SK-MEL-5 (cell line): ENCODE measurements at places on chromosomes 11 and 22. TPM values are rescaled to one million over a fixed set of nuclear protein-coding genes. Genes with fewer than 3 reads are reported as not detected.

The OR52H1 gene
- total RNA-seq, result not detected in 2 replicates

The CRYAB gene
- 5.0 and 9.9 TPM in 2 replicates for total RNA-seq

The CABP7 gene
- 0.13 TPM in 1 of 2 replicates, not detected in the other for total RNA-seq

- DNase-seq, result no peak
These were observed 910.1 kb downstream of the TBC1D22A start for GRCh38 chr22:47672526-47672925.

DNA sequence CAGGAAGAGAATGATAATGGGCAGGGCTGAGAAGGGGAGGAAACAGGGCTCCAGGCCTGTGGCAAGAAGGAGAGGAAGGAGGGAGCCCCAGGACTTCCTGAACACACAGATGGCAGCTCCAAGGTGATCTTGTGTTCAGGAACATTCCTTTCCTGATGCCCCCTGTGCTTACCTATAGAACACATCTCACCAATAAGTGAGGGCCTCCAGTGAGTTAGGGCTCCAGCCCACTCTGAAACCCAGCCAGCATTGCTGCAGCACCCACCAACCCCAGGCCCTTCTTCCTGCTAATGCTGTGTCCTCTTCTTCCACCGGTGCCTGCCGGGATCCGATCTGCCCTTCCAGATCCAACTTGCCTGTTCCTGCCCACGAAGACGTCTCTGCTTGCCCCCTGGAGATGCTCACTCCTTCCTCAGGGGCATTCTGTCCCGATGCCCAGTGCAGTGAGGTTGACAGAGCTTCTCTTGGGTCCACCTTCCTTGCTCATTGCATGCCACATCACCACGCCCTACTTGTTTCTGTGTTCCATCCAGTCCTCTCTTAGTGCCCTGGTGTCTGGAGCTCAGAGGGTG, 17.4 kb downstream of the ANKK1 start:
- no peak for DNase-seq

DNA sequence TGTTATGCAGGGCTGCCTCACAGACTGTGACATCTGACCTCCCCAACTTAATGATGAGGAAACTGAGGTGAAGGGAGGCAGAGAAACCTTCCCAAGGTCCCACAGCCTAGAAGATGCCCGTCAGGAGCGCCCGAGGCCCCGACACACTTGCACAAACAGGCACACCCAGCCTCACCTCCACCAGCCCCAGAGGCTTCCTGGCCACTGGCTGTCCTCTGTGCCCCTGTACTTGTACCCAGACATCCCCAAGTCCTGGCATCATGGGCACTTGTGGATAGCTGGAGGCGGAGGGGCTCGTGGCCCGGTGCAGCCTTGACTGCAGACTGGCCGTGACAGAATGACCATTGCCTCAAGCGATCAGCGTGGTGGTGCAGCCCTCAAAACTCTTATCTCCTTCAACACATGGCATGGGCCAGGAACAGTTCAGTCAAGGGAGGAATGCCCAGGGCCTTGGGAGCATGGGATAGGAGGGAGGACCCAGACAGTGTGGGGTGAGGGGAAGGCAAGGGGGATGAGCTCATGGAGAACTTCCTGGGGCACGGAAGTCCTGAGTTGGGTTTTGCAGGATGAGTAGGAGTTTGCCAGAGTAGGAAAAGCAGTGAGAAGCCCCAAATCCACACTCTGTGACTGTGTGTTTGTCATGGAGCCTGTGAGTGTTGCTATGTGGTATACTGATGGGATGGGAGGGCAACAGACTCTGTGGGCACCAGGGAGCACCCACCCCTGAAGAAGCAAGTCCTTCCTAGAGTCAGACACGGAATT, 25.8 kb upstream of the PPARA start:
- no peak for DNase-seq

- no peak for DNase-seq
These were observed 6.7 kb upstream of the PKP3 start for GRCh38 chr11:387193-387793.

GRCh38 chr11:83609191-83609590, 323.0 kb upstream of the CCDC90B start:
- DNase-seq, result no peak

DNA sequence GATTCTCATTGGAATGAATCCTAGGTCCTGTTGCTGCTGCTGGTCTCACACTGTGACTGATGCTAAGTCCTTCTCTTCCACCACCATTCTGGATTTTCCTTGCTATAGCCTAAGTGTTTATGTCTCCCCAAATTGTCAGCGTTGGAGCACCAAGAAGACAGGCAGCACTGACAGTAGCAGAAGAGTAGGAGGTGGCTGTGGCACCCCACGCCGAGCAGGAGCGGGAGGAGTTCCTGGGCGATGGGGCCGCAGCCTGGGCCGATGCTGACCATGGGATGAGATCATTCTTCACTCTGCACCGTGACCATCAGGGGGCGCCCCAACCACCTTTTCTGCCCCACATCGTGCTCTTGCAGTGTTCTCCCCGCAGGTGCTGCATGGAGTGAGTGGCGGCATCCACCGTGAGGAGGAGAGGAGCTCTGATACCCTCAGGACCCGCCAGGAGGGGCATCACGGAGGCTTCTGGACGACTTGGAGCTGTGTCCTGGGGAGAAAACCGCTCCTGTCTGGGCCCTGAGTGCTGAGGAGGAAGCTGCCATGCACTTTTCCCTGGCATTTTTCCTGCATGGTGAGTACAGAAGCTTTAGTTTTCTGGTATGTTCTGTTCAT, 57.0 kb downstream of the LRRC74B start:
- peak; percentile 88 for DNase-seq

- no peak for DNase-seq
These were observed 89.0 kb downstream of the OPCML start for GRCh38 chr11:133443206-133443747.

DNA sequence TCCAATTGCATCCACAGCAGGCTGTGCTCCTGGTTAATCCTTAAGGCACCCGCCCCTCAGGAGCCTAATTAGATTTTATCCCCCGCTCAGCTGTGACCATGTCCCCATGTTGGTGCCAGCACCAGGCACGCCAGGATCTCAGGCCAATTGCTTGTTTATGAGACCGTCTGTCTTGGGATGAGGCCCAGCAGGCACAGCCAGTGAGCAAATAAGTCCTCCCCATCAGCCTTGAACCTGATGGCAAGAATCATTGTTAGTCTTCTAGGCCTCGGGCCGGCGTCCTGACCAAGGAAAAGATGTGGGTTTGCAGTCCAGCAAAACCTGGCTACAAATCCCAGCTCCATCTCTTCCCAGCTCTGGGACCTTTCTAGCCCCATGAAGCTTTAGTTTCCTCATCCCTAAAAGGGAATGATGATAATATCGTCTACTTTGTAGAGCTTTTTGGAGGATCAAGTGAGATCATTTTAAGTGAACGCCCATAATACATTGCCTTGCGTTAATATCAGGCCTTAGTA, 57.3 kb downstream of the TP53I11 start:
- DNase-seq, result no peak

GRCh38 chr22:39722501-39722900, 151.9 kb downstream of the CACNA1I start:
- DNase-seq, result no peak

DNA sequence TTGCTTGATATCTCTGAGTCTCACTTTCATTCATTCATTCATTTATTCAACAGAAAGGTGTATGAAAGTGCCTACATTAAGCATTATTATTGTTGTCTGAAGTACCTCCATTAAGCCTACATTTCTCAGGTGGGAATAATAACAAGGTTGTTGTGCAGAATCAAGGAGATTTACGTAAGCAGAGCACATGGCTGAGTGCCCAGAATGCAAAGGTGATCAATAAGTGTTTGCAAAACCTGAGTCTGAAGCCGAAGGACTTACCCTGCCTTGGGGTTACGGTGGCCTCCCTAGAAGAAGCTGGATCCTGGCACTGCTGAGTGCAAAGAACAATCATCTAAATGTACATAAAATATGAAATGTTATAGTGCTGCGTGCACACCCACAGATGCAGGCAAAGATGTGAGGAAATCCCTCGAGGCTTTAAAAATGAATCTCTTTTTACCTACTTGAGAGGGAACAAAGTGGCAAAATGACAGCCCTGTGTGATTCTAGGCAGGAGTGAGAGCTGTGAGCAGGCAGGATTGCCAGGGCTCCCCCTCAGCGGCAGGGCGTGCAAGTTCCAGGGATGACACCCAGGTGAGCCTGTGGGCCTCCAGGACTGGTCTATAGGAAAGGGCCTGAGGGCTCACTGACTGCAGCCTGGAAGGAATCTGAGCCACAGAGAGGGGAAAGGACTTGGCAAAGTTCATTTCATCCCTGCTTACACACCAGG, 133.1 kb upstream of the TBCEL start:
- DNase-seq, result no peak

GRCh38 chr11:57126766-57127400, 54.9 kb upstream of the LRRC55 start:
- DNase-seq, result no peak

- DNase-seq, result no peak
These were observed 1120.7 kb downstream of the LRRC4C start for GRCh38 chr11:40338739-40339138.

GRCh38 chr22:49951986-49952896, 8.3 kb upstream of the PIM3 start:
- no peak for DNase-seq

DNA sequence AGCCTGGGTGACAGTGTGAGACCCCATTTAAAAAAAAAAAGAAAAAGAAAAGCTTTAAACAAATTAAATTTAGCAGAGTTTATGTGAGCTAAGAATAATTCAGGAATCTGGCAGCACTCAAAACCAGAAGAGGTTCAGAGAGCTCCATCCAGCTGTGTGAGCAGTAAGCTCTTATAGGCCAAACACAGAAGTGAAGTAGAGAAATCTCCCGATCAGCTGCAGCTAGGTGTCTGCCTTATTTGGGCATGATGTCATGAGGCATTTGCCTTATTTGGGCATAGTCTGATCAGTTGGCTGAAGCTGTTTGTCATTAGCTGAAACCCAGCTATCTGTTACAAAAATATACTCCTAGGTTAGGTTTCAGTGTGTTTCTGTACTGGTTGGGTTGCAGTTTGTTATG, 8.2 kb downstream of the MS4A15 start:
- no peak for DNase-seq

DNA sequence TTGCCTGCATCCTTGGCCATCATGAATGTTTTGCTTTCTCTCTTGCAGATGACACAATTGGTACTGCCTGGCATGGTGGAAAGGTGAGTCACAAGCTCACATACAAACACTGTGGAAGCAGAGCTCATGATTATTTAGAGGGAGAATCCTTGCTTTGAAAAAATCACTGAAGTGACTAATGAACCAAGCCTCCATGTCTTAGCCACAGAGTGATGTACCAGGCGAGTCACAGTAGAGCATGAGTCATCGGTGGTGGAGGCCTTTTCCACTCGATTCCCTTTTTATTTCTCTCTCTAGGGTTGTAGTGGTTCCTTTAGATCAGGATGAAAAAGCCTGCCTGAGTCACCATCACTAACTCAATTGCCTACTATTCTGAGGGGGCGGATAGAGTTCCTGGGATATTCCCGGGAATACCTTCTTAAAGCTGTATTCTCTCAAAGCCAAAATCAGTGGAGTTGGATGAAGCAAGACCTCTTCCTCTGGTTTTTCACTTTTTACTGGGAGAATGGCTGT, 49.6 kb upstream of the ALKBH3 start:
- DNase-seq, result peak; percentile 77

DNA sequence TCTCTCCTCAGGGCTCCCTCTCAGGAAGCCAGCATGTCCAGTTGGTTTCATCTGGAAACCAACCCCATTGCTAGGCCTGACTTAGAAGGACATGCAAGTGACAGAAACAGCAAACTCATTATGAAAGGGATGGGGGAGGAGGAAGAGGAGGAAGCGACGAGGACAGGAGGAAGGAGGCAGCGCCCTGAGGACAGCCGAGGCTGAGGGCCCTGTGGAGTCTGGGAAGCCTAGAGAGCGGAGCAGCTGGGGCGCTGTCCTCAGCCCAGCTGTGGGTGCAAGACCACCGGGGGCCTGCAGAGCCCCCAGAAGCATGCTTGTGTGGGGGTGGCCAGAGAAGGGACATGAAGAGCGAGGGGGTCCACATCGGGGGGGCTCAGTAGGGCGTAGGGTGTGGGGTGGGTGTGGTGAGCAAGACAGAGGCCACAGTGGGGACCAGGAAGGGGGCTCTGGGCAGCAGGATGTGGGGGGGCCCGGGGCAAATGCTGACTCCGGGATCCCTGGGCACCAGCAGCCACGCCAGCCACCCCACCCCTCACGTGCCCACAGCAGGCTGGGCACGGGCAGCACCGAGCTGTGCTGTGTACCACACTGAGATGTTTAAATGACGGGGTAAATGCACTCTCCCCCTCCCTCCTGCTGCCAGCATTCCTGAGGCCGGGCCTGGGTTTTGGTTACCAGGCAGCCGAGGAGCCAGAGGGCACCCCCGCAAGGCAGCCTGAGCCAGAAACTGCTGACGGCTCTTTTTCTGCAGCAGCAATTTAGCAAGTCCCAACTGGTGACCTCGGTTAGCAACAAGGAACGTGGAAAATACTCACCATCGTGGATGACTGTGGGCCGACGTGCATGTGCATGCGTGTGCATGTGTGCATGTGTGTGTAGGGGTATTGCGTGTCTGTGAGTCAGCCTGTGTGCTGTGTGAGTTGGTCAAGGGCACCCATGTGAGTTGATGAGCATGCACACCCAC, 82.7 kb upstream of the LINC01488 start:
- no peak for DNase-seq

- peak; percentile 1 for DNase-seq
These were observed 527.5 kb downstream of the CNTN5 start for GRCh38 chr11:99548264-99548663.

- DNase-seq, result no peak
These were observed 102.4 kb downstream of the MORC2 start for GRCh38 chr22:30866216-30866615.
